ENCODE measurements at places on chromosomes 3 and 15. TPM values are rescaled to one million over a fixed set of nuclear protein-coding genes. Genes with fewer than 3 reads are reported as not detected.

Gene LYZL4
- total RNA-seq: not detected

Gene IVD
- total RNA-seq: 25.3 TPM

Gene C2CD4A
- not detected for total RNA-seq

Gene CAPN3
- total RNA-seq: 0.11 TPM

Gene MOBP
- not detected for total RNA-seq

Gene ADIPOQ
- total RNA-seq: not detected

Data from SJSA1 (cell line).